Islet precursor cell (in vitro differentiated cells): ENCODE measurements at places on chromosomes 1 and 21.

DNA sequence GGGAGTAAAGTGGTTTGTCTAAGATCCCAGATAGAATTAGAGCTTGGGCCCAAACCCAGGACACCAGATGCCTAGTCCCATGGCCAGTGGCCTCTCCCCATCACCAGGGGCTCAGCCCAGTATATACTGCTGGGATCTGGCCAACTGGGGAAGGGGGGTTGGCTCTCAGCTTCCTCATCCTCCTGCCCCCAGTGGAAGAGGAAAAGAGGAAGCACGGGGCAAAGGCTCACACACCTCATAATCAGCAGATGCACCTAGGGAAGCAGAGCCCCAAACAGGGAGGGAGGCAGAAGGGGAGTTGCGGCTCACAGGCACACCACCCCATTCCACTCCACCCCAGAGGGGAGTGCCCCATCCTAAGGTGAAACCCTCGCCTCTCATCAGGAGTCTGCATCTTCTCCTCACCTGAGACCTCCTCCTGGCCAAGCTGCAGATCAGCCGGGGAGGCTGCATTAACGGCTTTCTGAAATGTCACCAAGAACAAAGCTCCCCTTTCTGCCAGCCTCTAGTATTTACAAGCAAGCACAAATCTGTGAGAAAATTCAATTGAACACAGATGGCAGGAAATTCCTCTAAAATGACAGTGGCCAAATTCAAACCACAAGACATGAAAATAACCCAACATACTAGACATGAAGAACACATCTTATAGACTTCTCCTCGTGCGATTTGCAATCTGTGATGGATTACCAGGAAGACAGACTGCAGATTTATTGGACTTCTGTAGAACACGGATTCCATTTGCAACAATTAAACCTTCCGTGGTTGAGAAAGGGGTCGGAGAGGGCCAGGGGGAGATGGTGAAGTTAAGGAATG, 82.8 kb downstream of the GLIS1 start:
- DNase-seq, result no peak

DNA sequence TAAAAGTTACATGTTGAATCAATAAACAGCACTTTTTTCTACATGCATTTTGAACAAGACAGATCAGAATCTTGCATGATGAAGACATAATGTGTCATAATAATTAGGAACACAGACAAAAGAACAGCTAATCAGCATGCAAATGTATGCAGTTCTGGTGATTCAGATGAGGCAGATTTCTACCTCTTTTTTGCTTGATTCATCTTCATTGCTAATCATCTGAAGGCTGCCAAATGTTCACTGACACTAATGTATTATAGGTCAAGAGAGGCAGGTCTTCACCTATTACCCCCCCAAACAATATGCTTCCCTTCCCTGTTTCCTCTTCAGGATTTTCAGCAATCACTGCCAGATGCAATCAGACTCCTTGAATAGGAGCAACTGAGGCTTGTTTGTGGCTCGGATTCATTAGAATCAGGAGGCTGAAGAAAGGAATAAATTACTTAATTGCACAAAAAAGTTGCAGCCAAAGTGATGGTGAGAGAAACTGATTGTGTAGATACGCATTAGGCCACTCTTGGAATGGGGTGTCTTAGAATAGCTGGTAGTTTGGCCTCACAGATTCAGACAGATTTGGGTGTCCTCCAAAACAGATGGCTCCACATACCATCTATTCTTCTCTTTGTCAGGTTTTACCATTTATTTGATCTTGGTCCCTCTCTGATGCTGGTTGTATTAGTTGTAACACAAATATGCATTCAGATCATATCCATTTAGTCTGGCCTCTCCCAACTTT, 275.4 kb downstream of the RPS6KC1 start:
- no peak for DNase-seq

GRCh38 chr1:21311016-21311415, 20.8 kb upstream of the ECE1 start:
- DNase-seq, result no peak

GRCh38 chr1:44707959-44708831, 22.8 kb downstream of the RNU5D-1 start:
- DNase-seq, result no peak

DNA sequence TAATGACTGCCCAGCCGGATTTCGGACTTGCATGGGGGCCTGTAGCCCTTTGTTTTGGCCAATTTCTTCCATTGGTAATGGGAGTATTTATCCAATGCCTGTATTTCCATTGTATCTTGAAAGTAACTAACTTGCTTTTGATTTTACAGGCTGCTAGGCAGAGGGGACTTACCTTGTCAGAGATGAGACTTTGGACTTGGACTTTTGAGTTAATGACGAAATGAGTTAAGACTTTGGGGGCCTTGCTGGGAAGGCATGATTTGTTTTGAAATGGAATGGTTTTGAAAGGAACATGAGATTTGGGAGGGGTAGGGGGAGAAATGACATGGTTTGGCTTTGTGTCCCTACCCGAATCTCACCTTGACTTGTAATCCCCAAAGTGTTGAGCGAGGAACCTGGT, 9.6 kb downstream of the UBE2G2 start:
- DNase-seq, result no peak

GRCh38 chr1:111238056-111238795, 10.7 kb downstream of the CHI3L2 start:
- DNase-seq, result no peak

- no peak for DNase-seq
These were observed at the start of gene CCDC17 for GRCh38 chr1:45623972-45624371. Gene CCDC17 (minus strand): TSS chr1:45624054. CDS start chr1:45623909, 145 bp downstream.

DNA sequence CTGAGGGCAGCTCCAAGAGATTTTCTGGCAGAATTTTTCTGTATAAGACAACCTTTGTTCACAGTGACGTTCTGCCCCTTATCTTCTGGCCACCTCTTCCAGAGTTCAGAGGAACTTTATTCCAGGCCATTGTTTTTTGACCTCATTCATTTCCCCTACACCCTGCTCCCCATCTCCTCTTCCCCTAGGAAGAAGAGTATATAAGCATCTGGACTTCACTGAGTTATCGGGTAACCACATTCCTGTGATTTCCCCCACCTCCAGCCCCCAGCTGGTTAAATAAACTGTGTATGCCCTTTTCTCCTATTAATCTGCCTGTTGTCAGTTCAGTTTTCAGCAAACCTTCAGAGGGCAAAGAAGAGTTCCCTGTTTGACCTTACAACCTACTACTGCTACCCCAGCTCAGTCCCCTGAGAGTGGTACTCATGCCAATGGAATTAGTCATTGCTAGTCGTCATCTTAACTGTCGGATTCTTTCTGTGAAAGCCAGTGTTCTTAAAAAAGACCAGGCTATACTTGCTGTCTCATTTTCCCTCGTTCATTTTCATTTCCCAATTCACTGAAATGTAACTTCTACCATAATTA, 14.3 kb upstream of the ALG14 start:
- DNase-seq, result peak; percentile 89

- no peak for DNase-seq
These were observed 29.1 kb upstream of the TADA1 start for GRCh38 chr1:166905136-166905535.

- no peak for DNase-seq
These were observed 280.4 kb downstream of the SETD4 start for GRCh38 chr21:35779690-35780570.

DNA sequence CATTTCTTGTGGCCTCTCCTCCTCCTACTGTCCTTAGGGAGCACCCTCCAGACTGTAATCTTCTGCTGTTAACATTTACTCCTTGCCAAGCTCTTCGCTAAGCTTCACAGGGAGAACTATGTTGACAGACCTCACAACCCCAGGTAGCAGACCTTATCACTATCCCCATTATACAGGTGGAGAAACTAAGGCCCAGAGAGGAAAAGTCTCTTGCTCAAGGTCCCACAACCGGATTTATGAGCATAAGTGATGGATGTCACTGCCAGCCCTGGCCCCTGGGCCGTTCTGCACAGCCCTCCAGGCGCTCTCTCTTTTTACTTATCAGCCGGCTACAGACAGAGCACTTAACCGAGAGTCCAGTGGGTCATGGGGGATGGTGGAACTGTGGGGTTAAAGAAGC, 18.1 kb downstream of the LYPD8 start:
- no peak for DNase-seq

DNA sequence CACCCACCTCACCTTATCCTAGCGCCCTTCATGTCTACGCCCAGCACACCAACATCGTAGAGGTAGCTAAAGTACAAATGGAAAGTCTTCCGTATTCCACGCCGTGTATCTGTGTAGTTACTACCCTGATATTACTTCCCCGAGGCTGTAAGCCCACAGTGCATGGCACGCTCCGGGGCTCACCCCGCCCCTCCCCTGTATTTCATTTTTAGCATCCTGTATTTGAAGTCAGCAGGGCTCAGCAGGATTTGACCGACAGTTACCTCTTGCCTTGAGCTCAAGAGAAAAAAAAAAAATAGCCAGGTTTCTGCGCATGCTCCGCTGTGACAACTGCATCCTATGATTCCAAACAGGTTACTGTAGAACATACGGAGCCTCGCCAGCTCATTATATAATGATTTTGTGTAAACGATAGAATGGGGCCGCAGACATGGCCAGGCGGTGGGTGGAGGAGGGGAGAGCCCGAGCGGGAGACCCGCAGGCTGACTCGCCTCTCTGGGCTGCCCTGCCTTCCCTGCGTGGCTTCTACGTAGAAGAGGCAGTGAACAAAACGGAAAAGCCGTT, 1.3 kb downstream of the ABCG1 start:
- peak; percentile 75 for DNase-seq

DNA sequence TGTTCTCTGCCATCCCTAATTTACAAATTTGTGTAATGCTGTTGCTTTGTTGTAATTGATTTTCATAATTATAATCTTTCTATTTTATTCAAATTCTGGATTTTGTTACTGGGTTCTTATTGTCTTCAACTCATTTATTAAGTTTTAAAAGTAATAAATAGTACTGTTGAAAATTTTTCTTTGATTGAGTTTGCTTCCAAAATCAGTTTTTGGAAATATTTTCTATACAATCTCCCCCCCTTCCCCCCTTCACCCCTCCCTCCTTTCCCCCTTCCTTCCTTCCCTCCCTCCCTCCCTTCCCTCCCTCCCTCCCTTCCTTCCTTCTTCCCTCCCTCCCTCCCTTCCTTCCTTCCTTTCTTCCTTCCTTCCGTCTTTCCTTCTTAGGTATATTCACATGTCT, 6.0 kb upstream of the TMPRSS15 start:
- no peak for DNase-seq

- peak; percentile 72 for DNase-seq
These were observed 616 bp downstream of the MCOLN3 start for GRCh38 chr1:85047472-85048295.

DNA sequence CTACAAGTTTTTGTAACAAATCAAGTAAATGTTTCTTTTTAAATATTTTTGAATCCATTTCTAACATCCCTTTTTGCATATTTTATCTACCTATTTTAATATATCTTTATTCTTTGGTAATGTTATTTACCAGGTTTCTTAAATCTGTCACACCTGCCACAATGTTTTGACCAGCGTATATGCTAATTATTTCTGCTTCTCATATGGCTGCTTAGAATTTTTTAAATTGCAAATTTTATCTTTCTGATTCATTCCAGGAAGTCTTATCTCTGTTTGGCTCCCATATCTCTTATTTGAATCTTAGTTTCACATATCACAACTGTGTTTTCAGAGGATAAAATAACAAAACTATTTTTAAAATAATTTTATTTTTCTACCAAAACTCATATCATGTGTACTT, 1411.1 kb downstream of the KCNT2 start:
- DNase-seq, result no peak

DNA sequence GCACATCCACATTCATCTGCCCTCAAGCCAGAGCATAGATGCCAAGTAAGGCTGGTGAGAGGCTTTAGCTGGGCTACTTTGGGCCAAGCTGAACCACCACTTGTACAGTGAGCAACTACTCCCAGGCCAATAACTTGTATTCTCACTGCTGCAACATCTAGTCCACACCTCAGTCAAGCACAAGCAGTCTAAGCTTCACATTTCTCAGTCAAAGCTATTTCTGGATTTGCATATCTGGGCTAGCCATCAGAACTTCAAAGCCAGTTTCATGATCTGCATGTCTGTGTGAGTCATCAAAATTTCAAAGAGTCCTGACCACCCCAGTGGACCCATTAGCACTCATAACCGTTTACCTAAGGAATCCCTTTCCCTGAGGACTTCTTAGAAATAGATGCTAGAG, 77.7 kb upstream of the DIRAS3 start:
- DNase-seq, result peak; percentile 89

DNA sequence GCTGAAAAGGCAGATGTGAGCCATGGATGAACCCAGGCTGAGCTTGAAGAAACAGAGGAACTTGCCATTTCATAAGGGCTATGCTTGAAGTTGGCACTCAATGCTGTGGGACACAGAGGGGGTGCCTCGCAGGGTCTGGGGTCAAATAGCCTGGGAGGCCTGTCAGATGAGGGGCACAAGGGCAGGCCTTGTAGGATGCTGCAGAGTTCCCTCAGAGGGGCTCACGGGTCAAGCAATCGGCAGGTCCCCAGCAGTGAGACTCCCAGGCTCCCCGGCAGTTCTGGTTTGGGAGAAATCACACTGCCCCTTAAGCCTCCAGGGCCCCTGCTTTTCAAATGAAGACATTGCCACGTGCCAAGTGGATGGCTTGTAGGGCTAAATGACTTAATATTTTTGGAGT, 116.7 kb upstream of the GRIK3 start:
- DNase-seq, result peak; percentile 21

DNA sequence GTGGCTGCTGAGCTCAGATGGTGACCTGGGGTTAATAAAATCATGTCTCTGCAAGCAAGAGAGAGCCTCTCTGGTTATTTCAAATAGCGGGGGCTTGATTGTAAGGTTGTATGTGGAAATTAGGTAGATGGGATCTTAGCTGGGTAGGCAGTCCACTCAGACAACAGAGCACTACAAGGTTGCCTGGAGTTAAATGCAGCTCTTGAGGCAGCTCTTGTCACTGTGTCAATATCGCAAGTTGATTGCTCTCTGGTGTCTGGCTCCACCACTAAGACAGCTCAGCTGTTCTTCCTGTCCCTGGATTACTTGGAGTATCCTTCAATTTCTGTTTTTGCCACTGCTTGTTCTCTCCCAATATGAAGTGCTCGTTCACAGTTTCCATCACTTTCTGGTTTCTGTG, 93.8 kb downstream of the C21orf91 start:
- DNase-seq, result no peak

DNA sequence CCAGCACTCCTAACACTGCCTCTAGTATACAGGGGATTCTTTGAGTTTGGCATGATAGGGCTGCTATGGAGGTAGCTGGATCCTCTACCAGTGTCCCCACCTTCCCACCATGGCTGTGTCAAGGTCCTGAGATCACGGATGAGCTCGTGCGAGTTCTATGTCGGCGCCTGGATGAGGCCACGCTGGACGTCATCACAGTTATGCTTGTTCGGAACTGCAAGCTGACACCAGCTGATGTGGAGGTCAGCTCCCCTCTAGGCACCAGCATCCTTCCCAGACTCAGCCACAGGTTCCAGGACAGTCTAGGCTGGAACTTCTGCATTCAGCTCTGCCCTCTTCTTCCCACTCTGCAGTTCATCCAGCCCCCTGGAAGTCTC, 15.2 kb downstream of the HYI start:
- no peak for DNase-seq

- no peak for DNase-seq
These were observed 171.6 kb downstream of the S1PR1 start for GRCh38 chr1:101408212-101409042.

- no peak for DNase-seq
These were observed 52.5 kb downstream of the DISC1 start for GRCh38 chr1:231679109-231679508.

- DNase-seq, result no peak
These were observed 134.5 kb upstream of the PKN2 start for GRCh38 chr1:88549536-88549935.
